Dorsolateral prefrontal cortex (tissue), 122 donors: ENCODE measurements at places on chromosomes 4 and X. TPM values are rescaled to one million over a fixed set of nuclear protein-coding genes. Genes with fewer than 3 reads are reported as not detected.

DNA sequence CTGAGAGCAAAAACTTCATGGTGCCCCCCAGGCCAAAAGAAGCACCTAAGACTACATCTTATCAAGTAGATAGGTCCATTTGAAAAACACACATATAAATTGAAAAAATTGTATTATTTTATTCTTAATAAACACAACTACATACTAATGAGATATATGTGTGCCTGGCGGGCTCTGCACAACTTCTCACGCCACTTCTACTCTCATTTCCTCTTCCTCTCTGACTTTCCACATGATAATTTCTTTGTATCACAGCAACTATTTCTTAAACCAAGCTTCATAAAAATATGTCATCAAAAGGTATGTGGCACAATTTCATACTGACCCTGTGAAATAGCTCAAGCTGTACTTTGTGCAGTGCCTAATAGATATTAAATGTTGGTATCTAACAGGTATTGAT lies 10.7 kb upstream of the NPY2R start:
- DNase-seq = no peak

DNA sequence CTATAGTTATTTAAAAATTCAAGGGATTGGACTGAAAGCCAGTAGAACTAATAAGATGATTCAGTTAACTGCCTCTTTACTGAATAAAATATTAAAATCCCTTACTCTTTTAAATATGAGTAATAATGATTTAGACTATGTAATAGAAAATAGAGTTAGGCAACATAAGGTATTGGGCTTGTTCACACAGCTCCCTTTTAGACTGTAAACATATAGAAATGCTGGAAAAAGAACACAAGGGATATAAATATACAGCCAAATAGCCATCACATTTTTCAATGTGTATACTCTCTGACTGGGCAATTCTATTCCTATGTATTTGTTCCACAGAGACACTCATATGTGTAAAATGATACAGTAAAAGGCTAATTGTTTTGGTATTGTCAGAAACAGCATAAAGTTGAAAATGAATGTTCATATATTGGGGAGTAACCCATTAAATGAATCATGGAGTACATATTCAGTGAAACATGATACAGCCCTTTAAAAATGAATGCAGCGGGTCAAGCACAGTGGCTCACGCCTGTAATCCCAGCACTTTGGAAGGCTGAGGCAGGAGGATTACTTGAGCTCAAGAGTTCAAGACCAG lies 129.8 kb downstream of the TBC1D19 start:
- DNase-seq = no peak

DNA sequence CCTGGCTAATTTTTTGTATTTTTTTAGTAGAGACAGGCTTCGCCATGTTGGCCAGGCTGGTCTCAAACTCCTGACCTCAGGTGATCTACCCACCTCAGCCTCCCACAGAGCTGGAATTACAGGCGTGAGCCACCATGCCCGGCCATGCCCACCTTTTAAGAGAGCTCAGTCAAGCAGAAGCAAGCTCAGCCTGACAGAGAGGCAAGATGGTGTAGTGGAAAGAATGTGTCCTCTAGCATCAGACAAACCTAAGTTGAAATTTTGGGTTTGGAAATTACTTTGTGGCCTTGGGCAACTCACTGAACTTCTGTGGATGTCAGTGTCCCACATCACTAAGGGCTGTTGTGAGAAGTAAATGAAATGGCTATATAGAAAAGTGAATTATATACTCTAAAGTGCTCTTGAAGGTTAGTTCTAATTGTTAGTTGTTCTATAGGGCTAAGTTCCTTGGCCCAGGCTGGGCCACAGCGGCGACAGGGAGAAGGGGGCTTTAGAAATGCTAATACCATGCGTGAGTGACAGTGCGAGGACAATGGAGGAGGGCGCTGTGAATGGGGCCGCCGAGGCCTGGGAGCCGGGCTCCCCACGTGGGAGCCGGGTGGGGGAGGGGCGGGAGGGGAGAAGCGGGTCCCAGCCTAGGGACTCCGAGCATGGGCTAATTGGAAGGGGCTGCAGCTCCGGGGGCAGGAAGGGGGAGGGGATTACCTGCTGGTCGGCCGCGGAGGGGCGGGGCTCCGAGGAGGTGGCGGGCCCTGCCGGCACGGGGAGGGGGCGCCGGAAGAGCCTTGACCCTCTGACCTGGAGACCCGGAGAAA lies 15.6 kb downstream of the PJA1 start:
- no peak for DNase-seq

DNA sequence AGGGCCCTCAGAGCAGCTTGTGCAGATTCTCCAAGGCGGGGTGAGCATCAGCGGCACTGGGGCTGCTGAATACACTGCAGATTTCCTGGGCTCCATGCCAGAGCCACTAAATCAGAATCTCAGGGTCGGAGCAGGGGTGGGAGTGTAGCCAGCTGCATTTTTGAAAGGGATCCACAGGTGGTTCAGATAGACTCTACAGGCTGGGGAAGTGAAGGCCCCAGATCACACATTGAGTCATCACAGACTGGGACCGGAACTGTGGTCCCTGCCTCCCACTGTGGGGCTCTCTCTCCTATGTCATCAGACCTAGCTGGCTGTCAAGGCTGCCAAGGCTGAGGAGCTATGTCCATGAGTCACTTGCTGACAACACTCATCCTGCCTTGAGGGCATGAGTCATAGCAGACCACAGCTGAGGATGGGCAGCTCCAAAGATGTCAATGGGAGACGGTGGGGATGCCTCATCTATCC lies 162.3 kb upstream of the MAMLD1 start:
- DNase-seq = peak; percentile 30

DNA sequence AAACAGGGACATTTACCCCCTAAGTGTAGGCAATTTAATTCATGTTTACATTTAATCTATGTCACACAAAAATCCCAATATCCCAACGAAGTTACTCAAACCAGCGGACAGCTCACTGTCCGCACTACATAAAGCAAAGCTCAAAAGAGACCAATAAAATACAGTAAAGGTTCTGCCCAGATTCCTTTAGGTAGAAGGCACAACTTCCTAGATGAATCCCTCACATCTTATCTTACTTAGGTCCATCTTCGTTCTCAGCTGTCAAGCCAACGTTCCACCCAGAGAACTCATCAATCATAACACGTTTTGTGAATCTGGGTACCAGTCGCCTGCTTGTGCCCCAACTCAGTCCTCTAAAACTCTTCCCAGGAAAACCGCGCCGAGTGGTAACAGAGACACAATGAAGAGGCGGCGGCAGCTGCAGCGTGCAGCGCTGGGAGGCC lies 1.7 kb downstream of the HNRNPDL start:
- no peak for DNase-seq

GRCh38 chr4:86918539-86919072 lies 16.2 kb upstream of the AFF1 start:
- DNase-seq = no peak

GRCh38 chrX:41314881-41315280 lies 19.1 kb upstream of the DDX3X start:
- no peak for DNase-seq

- DNase-seq = no peak
Measured at GRCh38 chrX:100379388-100379986, 30.6 kb downstream of the PCDH19 start.

The CASP6 gene
- total RNA-seq = 7.5 TPM

DNA sequence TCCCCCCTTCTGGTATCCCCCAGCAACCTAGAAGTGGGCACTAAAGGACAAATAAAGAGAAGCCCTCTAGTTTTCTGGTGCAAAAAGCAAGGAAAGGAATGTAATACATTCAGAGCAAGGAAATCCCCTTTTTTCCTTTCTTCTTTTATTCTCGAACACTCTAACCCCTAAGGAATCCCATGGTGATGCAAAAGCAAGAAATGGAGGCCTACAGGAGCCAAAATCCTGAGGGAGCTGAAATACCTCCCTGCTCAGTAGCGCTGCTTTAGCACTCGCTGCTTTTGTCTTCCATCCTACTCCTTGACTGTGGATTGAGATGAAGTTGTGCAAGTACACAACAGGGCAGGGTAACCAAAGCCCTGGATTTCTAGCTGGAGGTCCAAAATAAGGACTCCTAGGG lies 251.0 kb downstream of the PRDM5 start:
- DNase-seq = no peak

The REELD1 gene
- 0.47 TPM for total RNA-seq

DNA sequence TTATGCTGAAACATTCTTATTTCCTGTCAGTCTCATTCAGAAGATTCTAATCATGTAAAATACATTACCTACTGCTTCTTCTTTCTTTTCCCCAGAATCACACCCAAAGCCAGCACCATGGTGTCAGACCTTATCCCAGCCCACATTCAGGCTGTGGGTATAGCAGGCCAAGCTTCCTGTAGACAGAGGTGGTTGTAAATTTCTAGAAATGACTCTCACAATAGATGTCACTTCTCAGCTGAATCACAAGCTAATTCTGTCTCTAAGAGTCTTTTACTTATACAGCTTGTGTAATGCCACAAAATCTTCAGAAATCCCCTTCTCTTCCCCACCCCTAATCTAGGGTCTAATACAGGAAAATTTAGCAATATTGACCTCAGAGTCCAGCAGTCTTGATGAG lies 239.6 kb downstream of the PARM1 start:
- DNase-seq = no peak

The RAB39B gene
- 23.9 TPM for total RNA-seq

DNA sequence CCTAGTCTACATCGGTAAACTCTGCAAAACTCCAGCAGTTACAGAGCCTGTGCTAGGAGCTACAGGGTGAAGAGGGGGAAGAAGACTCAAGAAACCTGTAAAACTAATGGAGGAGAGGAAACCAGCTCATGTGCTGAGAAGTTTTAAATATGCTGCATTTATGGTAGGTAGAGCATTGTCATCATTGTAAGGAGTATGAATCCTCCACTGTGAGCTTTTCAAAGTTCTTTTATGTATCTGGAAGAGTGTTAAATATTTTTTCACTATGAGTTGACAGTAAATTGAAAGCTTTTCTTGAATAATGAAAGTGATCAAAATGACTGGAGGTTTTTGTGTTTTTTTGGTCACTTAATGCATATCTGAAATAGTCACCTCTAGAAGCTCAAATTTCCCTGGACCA lies 46.2 kb downstream of the SEPTIN11 start:
- no peak for DNase-seq

DNA sequence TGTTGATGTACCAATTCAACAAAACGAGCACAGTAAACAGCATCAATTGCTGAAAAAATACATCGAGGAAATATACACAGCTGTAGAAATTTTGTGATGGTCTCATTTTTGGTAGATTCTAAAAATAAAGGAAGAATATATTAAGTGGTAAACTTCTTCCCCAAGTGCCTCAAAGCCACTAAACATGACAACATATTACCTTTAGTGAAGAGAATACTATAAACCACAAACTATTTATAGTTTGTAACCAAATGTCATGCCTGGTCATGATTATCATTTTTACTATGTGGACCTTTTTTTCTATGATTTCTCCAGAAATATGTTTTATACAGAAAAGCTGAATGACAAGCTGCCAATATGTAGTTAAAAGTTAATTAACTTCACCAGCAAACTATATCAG lies 106.9 kb downstream of the THOC2 start:
- DNase-seq = no peak

- DNase-seq = no peak
Measured at GRCh38 chr4:19831644-19832285, 419.9 kb upstream of the SLIT2 start.

GRCh38 chr4:10080589-10081217 lies 35.9 kb downstream of the WDR1 start:
- no peak for DNase-seq

- DNase-seq = no peak
Measured at GRCh38 chr4:55407119-55407518, 11.4 kb downstream of the TMEM165 start.

- DNase-seq = no peak
Measured at GRCh38 chrX:9875801-9876200, 89.6 kb downstream of the SHROOM2 start.

The FATE1 gene
- not detected for total RNA-seq

- DNase-seq = no peak
Measured at GRCh38 chrX:132412208-132412607, 76.6 kb downstream of the MBNL3 start.

- DNase-seq = no peak
Measured at GRCh38 chrX:129958814-129959492, 23.5 kb upstream of the BCORL1 start.

DNA sequence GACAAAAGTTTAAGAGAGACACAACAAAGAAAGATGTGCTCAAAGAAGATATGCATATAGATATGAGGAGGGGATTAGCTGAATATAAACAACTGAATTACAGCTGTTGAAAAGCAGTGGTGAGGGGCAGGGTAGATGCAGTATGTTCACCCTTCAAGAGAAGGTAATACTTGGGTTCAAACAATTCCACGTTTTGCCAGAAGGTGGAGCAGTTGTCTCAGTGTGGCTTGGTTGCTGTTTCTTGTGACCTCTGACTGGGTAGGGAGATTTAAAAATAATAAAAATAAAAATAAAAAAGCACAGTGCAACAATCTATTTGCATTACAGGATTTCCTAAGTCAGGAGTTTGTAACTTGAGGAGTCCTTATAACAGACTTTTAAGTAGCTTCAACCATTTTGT lies 23.3 kb downstream of the PHOX2B start:
- DNase-seq = no peak

GRCh38 chrX:156002507-156002906 lies 5.0 kb downstream of the IL9R start:
- no peak for DNase-seq

The DSPP gene
- total RNA-seq = not detected

DNA sequence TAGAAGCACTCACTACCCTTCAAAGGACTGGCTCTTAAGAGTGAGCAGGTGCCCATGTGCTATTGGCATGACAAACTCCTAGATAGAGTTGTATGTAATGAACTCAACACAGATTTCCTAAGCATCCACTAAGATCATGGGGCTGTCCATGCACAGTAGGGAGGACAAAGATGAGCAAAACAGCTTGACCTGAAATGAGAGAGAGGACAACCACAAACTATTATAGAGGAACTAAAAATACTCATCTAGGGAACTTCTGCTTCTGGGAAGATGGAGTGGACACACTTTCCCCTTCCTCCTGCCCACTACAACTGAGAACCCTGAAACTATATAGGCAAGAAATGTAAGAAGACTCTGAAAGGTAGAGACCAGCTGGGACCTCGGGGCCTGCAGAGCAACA lies 20.8 kb upstream of the TMEM128 start:
- no peak for DNase-seq

The COQ2 gene
- total RNA-seq = 10.1 TPM

The AVPR2 gene
- total RNA-seq = not detected

DNA sequence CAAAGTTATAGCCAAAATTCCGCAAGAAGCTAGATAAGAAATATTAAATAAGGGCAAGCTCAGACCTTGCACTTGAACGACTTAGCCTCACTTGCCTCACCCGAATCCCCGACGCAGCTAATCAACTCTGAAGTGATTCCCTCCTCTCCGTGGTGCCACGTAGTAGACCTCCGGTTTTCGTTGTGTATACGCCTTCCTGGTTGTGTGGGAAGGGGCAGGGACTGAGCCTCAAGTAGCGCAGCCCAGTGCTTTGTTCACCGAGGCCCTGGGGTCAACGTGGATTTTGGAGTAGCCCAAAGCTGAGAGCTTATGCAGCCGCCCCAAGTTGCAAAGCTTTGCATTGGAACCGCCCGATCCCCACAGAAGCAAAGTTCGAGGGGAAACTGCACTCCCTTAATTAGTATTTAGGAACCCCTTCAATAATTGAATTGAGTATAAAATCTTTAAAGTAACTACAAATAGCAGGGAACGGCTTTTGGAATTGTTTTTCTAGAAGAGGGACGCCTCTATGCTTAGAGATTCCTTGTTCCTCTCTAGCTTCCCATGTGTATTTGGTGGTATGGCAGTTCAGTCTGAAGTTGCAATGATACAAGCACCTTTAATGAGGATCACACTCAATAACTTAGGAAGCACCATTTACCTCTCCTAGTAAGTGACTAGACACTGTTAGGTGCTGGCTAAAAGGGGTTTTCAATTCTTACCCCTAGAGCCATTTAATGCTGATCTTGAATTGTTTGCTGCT lies 55.7 kb downstream of the LINC00632 start:
- no peak for DNase-seq

GRCh38 chr4:125140966-125141495 lies 173.7 kb upstream of the FAT4 start:
- DNase-seq = no peak
